ENCODE measurements at places on chromosomes 3 and 15. TPM values are rescaled to one million over a fixed set of nuclear protein-coding genes. Genes with fewer than 3 reads are reported as not detected.
A peak's percentile ranks its signal among the peaks of the same experiment; 100 is the strongest.

GRCh38 chr15:63655683-63656372 is 58.6 kb downstream of the FBXL22 start:
- DNase-seq = no peak

DNA sequence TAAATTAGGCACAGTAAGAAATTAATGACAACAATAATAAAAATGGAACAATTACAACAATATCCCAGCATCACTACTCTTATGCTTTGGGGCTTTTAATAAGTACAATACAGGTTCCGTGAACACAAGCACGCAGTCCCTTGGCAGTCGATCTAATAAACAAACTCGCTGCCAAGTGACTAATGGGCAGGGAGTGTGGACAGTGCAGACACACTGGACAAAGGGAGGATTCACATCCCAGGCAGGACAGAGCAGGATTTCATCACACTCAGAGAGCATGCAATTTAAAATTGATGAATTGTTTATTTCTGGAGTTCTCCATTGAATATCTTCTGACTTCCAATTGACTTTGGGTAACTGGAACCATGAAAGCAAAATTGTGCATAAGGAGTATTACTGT is 524.1 kb upstream of the CFAP20DC start:
- no peak for DNase-seq

- DNase-seq = no peak
These were observed 7.3 kb upstream of the HEG1 start for GRCh38 chr3:125062904-125063618.

DNA sequence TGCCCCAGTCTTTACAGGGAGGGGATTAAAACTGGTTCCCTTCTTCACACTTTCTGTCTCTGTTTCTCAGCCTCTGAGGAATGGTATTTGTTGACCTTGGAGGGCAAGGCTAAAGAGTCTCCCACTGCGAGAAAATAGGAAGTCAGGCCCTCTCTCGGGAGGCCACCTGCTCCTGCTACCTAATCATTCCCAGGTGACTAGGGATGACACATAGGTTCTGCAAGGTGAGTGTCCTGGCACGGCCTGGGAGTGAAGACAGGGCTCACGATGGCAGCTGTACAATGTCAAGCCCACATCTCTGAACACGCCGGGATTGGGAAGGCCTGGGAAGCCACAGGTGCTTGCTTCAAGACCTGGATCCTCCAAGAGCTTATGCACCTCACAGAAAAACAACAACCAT is 314.2 kb downstream of the NTRK3 start:
- no peak for DNase-seq

GRCh38 chr3:99172736-99173657 is 271.5 kb upstream of the DCBLD2 start:
- no peak for DNase-seq

GRCh38 chr3:124044956-124045355 is 53.0 kb upstream of the ROPN1 start:
- DNase-seq = no peak

DNA sequence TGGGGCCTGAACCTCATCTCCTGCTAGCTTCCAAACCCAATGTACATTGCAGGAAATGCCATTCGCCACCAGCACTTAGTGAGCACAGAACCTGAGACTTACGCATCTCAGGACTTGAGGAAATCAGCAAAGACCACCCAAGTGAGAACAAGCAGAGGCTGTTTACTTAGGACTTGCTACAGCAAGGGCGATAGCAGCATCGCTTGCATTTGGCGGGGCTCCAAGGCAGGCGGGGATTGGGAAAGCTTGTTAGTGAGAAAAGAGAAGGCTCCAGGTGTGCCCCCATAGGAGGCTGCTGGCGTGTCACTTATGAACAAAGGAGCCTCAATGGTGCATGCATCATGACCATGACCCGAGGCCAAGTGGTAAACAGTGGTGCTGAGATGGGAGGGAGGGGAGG is 19.7 kb downstream of the SLC6A20 start:
- no peak for DNase-seq

- DNase-seq = no peak
These were observed 71.5 kb downstream of the CD200R1L start for GRCh38 chr3:112775011-112775742.

DNA sequence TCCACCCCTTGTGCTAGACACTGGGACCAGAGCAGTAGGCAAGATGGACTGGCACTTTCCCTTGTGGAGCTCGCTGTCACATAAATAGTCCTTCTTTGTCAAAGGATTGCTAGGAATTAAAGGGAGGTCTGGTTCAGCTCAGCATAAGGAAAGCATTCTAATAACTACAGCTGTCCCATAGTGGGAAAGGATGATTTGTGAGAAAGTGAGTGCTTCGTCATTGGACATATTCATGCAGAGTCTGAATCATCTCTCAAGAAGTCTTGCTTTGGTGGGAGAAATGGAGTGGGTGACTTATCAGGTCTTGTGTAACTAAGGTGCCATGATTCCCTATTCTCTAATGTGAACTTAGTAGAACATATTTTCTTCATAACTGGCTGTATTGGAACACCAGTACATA is 14.7 kb downstream of the PPARG start:
- DNase-seq = no peak

GRCh38 chr15:29410338-29410737 is 140.7 kb upstream of the NSMCE3 start:
- no peak for DNase-seq

DNA sequence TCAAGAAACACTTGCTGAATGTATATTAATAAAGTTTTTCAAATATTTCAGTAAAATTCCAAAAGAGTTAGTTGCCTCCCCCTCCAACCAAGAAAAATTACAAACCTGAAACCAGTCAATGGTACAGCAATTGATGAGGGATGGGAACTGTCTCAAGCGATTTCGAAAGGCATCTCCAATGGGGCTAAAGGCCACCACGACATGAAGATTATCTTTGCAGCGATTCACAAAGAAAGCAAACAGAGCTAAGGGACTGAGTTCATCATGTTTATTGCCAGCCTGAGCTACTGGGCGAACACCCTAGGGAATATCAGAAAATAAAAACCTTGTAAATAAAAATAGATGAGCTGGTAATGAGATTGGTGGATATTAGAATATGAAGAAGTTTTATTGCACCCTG is 99.3 kb upstream of the ASB14 start:
- no peak for DNase-seq

GRCh38 chr3:9727743-9728142 is 3.8 kb upstream of the BRPF1 start:
- DNase-seq = no peak

DNA sequence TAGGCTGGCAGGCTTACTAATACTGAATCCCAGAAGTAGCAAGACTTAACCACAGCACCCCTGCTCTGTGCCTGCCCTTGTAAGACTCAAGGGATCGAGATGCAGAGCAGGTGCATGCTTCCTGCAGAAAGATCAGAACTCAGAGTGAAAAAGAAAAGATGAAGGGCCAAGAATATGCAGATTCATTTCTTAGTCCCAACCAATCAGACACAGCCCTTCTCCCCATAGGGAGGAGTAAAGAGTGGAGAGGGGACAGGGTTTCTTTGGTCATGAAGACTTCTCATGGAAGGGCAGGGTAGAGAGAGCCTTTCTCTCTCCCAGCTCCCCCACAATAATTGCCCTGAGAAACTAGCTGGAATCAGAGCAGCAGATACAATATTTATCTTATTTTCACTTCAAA is 105.6 kb upstream of the MB21D2 start:
- DNase-seq = no peak

DNA sequence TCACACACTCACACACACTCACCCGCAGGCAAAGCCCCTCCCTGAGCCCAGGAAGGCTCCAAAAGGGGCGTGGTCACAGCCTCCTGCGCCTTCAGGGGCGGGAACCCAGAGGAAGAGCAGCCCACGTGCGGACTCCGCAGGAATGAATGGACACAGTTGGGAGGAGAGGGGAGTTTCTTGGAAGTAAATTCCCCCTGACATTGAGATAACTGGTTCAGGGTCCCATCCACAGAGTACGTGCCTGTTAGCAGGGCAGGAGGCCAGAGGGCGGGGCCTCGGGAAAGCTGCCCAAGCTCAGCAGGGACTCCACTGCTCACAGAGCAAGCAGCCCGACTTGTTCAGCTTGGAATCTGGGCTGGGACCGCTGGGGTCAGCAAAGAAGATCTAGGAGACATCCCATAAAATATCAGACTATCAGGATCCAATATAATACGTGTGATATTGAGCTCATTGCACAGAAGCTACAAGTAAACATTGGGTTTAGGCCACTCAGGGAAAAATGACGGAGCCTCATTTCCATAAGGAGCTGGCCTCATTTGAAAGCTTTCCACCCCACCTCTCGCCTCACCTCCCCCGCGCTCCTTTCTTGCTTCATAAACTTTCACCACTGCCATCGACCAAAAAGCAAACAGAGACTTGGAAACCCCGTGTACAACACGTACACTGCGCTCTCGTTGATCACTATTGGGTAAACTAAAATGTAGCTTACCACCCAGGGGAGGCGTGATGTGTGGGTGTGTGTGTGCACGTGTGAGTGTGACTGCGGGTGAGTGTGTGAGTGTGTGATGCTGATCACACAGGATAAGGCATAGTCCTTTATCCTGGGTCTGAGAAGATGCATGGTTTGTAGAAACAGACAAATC is 36.0 kb downstream of the TM2D3 start:
- DNase-seq = peak; percentile 66

GRCh38 chr3:117873249-117873600 is 1161.4 kb downstream of the IGSF11 start:
- DNase-seq = peak; percentile 7

- DNase-seq = no peak
These were observed 41.2 kb upstream of the XCR1 start for GRCh38 chr3:46068501-46068900.

DNA sequence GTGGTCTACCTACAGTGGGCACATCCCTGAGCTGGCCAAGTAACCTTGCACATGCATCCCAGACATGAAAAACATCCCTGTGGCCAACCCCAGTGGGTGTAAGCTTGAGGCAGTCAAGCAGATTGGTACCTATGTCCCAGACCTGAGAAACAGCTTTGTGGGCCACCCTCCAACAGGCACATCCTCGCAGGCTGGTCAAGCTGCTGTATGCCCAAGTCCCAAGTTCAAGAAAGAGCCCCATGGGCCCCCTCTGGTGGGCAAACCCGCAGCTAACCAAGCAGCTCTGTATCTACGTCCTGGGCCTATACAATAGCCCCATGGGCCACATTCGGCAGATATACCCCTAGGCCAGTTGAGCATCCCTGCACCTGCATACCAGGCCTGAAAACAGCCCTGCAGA is 186.3 kb upstream of the GPR149 start:
- DNase-seq = no peak

DNA sequence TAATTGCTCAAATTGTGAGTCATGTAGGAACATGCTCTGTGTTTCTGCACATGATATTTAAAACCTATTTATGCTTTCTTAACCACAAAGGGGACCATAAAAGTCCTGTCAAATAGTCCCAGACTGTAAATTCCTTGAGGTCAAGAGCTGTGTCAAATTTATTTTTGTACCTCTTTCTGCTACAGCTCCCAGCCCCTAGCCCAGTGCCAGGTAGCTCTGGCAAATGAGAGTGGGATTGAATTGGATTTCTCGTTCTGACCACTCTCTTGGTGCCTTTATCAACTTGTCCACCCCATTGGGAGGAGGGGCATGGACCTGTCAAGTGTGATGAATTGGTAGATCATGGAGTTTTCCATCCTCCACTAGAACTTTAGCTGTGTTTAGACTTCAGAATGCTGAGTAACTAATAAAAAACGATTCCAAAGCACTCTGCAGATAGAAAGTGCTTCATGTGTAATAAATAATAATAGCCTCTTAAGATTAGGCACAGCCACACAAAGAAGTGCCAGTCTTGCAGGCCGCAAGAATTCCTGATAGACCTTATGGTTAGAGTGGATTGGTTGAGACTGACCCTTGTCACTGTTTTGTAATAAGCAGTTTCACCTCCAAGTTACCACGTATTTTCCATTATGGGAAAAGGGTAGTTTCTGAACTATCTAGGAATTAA is 120.4 kb downstream of the LPP start:
- no peak for DNase-seq

DNA sequence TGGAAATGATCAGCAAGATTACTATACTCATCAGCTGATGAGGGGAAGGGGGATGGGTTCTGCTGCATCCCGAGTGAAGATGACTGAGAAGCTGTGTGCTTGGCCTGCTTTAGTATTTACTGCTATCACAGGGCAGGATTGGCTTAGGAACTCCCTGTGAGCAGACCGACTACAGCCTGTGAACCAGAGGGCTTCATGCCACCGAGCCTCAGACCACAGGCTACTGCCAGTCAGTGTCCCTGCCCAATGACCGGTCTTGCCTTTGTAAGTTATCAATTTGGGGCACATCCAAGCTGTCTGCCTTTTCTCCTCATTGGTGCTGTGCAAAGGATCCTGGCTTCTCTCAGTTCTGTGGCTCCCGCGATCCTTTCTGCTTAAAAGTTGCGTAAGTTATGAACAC is 71.5 kb downstream of the PDCD6IP start:
- DNase-seq = no peak

GRCh38 chr15:65082303-65082953 is 5.9 kb downstream of the KBTBD13 start:
- DNase-seq = peak; percentile 66

GRCh38 chr3:58999774-59000160 is 50.1 kb downstream of the CFAP20DC start:
- DNase-seq = no peak

DNA sequence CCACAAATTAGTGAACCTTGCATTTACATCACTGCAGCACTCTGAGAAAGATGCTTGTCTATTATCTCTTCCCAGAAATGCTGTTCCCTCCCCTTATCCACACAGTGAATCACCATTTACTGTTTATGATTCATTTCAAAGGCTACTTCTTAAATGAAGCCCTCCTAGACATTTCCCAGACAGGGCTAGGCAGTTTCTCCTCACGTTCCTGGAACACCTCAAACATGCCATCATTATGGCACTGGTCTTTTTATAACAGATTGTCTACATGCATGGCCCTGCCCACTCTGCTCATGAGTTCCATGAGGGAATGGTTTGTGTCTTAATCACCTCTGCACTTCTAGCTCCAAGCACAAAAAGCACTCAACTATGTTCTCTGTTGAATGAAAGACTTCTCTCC is 32.2 kb upstream of the TM2D3 start:
- no peak for DNase-seq

DNA sequence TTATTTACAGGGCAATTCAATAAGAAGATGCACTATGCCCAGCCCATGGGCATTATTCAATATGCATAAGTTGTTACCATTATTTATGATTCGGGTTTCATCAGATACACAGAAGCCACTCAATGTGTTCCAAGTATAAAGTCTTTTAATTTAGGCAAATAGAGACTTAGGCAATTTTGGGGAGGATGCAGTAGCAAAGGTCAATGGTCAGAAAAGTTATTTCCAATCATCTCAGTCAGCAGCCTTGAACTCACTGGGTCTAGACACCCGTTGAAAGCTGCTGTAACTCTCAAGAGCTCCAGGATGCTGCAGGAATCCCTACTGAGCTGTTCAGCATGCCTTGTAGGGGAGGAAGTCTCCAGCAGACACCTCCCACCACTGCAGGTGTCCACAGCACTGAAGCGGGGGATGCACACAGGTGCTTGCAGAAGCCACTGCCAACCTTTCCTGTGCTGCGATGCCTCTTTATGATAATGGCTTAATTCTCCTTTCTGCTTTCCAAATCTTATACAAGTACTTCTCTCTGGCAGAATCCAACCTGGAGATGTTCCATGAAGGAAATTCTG is 155.0 kb upstream of the SUCLG2 start:
- DNase-seq = no peak

PP2D1 gene
- total RNA-seq = not detected

CNTN3 gene
- 7.6 TPM for total RNA-seq

DPP8 gene
- total RNA-seq = 36.4 TPM

CCDC39 gene
- not detected for total RNA-seq

QTRT2 gene
- 19.5 TPM for total RNA-seq

ENTPD3 gene
- total RNA-seq = 2.4 TPM

RTP4 gene
- 6.9 TPM for total RNA-seq
